ENCODE measurements at places on chromosomes 1 and 21.

GRCh38 chr1:75937034-75937433 is 4.8 kb upstream of the ASB17 start:
- DNase-seq, result no peak

DNA sequence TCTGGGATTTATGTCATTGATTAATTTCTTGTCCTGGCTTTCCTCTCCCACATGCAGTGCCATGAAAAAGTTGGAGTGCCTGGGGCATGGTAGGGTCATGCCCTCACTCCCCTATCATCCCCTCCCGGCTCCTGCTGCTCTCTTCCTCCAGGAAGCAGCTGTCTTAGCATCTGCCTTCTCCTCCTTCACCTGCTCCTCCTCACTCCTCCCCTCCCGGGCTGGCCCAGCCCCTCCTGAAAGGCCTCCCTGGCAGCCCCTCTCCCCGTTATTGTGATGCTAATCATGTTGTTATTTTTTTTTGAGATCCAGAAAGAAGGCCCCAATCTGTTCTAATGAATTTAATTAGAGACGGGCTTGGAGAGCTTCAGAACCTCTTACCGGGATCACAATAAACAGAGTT is 36.3 kb upstream of the NFASC start:
- no peak for DNase-seq

DNA sequence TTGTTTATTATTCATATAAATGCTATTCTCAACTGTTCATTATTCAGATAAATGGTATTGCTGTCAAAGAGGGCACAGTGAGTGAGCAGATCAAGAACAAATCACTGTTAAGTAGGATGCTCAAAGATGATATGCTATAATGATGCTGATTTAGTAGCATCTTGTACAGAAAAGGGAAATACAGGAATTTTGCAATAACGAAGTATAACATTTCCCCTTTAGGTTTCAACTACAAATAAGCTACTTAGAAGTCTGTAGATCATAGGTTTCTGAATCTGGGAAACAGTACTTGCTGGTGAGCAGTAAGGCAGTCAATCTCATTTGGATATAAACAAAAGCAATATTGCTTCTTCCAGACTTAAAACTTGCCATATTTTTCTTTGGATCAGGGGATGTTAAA is 27.3 kb upstream of the RCOR3 start:
- DNase-seq, result no peak

- no peak for DNase-seq
Measured at GRCh38 chr1:201374364-201374763, 3.1 kb downstream of the TNNT2 start.

- DNase-seq, result no peak
Measured at GRCh38 chr1:29120367-29120766, 3.3 kb downstream of the TMEM200B start.

DNA sequence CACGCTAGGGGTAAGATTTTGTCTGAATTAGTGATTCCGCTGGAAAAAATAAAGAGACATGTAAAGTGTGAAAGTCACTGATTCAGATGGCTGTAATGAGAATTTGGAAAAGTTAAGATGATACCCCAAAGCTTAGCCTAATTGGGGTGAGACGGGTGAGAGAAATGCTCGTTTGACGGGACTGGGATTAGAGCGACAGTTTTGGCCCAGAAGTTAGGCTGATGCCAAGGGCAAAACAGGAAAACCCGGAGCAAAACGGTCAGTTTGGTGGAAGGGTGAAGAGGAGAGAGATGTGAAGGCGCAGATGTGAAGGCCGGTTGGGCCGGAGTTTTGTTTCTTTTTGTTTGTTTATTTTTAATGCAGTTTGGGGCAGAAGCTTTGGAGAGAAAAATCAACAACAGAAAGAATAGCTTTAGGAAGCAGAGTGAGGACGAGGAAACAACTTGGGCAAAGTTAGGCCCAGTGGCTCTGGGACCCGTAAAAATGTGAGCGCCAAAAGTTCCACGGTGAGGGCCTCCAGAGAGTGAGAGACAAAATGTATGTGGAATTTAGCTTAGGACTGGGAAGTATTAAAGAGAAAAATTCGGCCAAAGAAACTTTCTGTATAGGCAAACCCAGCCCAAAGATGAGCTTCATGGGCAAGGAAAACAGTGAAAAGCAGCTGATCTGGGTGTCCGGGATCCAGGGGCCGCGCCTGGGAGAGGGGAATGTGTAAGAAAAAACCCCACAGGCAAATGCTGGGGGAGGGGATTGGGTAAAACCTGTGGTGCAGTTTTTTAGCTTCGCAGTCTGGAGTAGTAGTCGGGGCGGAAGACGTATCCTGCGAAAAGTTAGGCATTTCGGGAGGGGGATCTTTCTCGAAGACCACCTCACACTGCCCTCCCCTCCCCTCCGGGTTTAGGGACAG is 1.2 kb downstream of the DMRTA2 start:
- DNase-seq, result no peak

DNA sequence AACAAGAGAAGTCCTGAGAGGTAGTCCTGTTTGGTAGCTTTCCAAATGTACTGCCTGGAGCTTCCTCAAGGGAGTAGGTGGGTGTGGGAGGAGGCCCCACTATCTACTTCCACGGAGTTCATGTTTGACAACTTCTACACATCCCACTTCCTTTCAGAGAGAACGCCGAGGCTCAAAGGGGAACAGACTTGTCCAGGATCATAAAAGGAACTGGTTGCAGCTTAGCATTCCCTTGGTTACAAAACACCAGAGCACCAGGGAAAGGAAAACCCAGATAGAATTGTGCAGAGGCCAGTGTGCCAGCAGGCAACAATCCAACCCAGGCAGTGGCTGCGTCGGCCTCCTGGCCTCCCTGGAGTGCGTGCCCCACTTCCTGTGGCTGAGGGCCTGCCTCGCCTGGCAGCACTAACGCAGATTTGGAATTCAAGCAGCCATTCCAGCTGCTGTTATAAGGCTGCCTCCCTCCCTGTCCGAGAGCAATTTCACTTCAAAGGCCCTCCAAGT is 4.2 kb upstream of the RAP1GAP start:
- DNase-seq, result no peak

GRCh38 chr1:178020968-178021640 is 51.2 kb upstream of the SEC16B start:
- DNase-seq, result no peak

DNA sequence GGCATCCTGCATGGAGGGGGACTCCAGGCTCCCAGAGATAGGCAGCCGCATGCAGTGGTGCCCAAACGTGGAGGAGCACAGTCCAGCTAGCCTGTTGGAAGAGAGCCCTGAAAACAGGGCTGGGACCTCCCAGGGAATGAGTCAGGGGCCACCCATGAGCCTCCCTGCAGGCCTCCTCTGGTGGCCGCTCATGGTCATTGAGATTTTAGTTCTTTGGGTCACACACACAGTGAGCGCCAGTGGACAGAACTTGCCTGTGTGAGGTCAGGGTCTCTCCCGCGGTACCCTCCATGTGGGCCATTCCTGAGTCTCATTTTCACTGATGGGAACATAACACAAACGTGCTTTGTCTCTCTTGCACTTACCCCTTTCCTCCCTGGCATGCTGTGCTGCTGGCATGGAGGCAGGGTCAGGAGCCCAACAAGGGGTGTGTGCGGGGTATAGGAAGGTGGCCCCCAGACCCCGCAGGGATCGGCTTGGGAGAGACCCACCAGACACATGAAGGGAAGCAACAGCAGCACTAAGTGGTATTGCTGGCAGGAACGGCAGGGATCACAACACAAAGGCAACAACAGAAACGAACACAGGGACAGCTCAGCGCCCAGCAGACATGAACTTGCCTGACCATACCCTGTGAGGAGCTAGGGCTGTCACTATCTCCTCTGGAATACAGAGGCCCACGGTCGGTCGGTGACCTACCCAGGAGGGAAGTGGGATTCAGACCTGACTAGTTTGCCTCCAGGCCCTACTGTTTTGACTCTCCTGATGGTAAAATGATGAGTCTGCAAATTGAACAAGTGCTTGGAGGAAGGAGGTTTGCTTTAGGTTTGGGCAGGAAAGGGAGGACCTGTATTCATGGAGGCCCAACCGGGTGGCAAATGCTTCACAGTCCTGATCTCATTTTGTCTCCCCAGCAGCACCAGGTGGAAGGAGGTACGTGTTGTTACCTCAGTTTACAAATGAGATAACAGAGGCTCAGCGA is 31.8 kb downstream of the ABCG1 start:
- no peak for DNase-seq

- DNase-seq, result no peak
Measured at GRCh38 chr21:37915941-37916309, 332 bp downstream of the KCNJ6 start.

GRCh38 chr1:64663668-64664067 is 81.2 kb upstream of the RAVER2 start:
- DNase-seq, result no peak

- no peak for DNase-seq
Measured at GRCh38 chr1:3213730-3214129, 144.7 kb downstream of the PRDM16 start.

- no peak for DNase-seq
Measured at GRCh38 chr1:93705892-93706500, 24.4 kb upstream of the BCAR3 start.

GRCh38 chr1:35708952-35709351 is 9.7 kb downstream of the C1orf216 start:
- no peak for DNase-seq

DNA sequence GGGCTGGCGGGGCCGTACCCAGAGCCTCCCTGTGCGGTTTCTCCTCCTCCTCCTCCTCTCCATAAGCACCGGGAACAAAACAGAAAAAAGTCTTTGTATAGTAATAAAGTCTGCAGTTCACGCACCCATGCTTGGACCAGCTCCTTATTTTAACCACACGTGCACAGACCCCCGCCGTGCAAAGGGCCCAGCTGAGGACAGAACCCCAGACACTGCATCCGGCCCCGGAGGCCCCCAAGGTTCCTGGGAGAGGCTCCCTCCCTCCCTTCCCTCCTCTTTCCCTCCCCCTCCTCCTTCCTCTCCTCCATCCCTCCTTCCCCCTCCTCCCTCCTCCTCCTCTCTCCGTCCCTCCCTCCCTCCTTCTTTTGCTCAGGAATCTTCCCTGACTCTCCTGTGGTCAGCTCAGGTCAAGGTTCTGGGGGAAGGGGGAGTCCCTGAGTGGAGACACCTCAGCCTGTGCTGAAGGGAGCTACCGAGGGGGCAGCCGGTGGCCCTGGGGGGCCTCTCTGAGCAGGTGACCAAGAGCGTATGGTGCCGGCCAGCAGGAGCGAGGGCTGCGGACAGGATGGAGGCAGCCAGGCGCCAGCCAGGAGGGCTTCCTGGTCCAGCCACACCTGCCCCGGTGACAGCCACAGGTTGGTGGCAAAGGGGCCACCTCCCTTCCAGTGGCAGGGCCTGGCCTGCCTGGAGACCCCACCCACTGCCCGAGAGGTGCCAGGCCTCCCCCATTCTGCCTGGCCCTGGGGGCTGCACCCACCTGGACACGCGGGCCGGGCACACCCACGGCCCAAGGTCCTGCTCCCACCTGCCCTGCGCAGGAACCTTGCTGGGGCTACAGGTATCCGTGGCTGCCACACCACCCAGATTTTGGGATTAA is 3.2 kb upstream of the TTLL10 start:
- DNase-seq, result no peak

GRCh38 chr1:236091933-236092318 is 27.0 kb upstream of the NID1 start:
- DNase-seq, result no peak

DNA sequence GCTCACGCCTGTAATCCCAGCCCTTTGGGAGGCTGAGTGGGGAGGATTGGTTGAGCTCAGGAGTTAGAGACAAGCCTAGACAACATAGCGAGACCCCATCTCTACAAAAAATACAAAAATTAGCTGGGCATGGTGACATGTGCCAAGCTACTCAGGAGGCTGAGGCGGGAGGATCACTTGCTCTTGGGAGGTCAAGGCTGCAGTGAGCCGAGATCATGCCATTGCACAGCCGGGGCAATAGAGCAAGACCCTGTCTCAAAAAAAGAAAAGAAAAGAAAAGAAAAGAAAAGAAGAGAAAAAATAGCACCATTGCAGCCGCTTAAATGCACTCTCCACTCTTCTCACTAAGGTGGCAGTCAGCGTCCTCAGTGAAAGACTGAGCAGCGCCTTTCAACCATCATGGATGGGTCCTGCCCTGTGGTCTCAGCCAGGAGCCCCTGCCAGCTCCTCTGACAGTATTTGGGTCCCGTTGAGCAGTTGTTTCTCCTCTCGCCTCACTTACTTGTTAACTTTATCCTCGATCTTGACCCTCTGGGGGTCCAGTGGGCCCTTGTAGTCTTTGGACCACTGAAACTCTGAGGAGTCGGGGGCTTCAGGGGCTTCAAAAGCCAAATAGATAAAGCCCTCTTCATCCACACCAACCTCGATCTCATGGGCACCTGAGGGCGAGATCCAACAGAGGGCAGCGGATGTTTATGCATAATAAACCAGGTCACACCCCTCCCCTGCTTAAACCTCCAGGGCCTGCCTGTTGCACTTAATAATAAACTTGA is 36.9 kb downstream of the MYOM3 start:
- DNase-seq, result no peak

DNA sequence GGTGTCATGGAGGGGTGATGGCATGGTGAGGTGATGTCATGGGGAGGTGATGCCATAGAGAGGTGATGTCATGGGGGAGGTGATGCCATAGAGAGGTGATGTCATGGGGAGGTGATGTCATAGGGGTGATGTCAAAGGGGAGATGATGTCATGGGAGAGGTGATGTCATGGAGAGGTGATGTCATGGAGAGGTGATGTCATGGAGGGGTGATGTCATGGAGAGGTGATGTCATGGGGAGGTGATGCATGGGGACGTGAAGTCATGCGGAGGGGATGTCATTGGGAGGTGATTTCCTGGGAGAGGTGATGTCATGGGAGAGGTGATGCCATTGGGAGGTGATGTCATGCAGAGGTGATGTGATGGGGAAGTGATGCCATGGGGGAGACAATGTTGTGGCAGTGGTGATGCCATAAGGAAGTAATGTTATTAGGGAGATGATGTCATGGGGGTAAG is 92.1 kb upstream of the C1orf174 start:
- DNase-seq, result peak; percentile 4

DNA sequence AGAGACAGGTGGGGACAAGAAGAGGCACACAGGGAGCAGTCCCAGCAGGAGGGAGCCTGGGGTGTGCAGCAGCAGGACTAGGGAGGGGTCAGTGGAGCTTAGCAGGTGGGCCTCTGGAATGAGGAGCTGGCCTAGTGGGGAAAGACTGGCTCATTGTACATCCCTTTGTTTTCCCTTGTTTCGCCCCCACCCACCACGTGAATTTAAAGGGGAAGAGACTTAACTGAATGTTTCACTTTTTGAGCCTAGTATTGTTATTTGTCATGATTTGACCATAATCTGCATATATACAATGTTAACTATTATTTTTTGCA is 181.7 kb downstream of the DHRS3 start:
- DNase-seq, result no peak

GRCh38 chr1:152182431-152182830 is 23.4 kb upstream of the RPTN start:
- DNase-seq, result no peak

DNA sequence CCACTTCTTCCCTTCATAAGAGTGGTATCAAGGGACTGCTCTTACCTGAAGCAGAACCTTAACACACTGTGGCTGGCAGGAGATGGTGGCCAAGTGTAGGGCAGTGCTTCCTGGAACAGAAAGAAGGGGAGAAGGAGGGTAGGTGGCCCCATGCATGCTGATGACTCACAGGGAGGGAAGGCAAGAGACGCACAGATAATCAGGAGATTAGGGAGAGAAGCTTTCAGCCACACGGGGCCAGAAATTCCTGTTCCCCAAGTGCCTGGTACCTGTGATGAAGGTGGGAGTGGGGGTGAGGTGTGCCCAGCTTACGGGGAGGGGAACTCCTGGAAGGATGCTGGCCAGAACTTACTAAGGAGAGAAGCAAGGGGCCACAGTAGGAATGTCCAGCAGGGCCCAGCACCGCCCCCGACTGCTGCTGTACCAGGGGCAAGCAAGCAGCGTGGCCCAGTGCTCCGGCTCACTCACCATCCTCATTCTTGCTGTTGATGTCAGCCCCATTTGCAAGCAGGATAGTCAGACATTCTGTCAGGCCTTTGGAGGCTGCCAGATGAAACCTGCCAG is 7.7 kb downstream of the ANKRD35 start:
- DNase-seq, result no peak

- no peak for DNase-seq
Measured at GRCh38 chr1:9778905-9779304, 44.9 kb downstream of the CLSTN1 start.
